ENCODE measurements at places on chromosomes 1 and 21. TPM values are rescaled to one million over a fixed set of nuclear protein-coding genes. Genes with fewer than 3 reads are reported as not detected.

DNA sequence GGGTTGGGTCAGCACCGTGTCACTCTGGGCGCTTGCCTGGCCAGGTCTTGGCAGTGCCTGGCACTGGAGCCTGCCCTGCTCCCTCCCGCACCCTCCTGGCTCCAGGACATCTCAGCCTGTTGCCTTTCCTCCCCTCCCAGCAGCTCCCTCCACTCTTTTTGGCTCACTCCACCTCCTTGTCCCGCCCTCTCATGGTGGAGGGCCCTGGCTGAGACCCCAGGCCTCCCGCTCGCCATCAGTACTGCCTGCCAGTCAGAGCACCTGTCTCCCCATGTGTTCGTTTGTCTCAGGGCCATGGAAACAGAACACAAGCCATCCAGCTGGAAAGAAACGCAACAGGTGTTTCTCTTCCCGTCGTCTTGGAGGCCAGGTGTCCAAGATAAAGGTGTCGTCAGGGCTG lies 61.0 kb downstream of the B3GALT5 start:
- no peak for DNase-seq

DNA sequence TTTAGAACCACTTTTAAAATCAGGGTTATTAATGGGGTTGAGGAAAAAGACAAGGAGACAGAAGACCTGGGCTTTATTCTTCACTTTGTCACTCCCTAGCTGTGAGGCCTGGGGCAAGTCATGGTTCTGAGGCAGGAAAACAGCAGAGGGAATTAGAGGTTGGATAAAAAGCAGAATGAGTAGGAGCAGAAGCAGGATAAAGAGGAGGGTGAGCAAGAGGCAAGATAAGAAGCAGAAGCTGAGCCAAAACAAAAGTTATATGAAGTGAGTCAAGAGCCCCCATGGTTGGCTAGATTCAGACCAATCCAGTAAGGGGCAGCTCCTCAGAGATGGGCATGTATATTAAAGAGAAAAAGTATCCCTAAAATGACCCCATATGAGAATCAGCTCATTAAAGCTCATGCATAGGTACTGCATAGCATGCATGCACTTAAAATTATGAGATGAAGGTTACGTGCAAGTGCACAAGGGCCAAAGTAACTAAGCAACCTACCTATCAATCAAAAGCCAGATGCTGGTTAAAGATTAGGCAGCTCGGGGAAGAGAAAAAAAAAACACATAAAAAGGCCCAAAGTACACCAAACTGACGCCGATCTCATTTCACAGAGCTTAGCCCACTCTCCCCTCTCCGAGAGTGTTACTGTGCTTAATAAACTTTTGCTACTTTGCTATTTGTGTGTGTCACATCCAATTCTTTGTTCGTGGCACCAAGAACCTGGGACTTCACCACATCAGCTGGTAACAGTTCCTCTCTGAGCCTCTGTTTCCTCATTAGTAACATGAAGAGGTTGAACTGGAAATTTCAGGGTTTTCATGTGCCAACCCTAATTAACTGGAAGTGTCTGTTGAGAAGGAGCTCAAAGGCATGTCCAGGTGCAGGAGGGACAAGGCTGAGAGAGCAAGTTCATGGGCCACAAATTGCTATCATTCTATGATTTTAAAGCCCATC lies 2.2 kb downstream of the AVPR1B start:
- DNase-seq = no peak

GRCh38 chr21:14926186-14926585 lies 138.6 kb downstream of the NRIP1 start:
- no peak for DNase-seq

DNA sequence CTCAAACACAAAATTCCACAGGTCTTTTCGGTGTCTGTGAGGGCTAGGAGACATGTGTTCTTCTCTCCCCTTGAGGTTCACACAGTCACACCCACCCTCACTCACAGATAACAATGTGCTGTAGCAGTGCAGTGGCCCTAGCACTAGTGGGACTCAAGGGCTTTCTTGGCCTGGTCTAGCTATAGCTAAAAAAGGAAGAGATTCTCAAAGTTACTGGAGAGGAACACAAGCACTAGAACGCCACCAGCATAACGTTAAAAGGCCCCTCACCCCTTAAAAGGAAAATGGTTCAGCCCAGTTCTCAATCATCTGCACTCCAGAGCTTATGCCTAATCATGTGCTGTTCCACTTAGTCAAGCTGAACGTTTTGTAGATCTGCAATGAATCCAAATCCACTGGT lies 39.5 kb downstream of the RGS8 start:
- DNase-seq = no peak

Gene RGS7
- 0.93 TPM for polyA plus RNA-seq

- no peak for DNase-seq
Measured at GRCh38 chr1:115194506-115194905, 105.2 kb upstream of the TSPAN2 start.

- no peak for DNase-seq
Measured at GRCh38 chr1:31790140-31790539, 25.7 kb downstream of the SPOCD1 start.

Gene PALMD
- polyA plus RNA-seq = 0.06 TPM

- peak; percentile 70 for DNase-seq
Measured at GRCh38 chr1:59393211-59394180, 96.6 kb downstream of the FGGY start.

GRCh38 chr21:33025106-33025488 lies 638 bp upstream of the OLIG2 start:
- DNase-seq = no peak

DNA sequence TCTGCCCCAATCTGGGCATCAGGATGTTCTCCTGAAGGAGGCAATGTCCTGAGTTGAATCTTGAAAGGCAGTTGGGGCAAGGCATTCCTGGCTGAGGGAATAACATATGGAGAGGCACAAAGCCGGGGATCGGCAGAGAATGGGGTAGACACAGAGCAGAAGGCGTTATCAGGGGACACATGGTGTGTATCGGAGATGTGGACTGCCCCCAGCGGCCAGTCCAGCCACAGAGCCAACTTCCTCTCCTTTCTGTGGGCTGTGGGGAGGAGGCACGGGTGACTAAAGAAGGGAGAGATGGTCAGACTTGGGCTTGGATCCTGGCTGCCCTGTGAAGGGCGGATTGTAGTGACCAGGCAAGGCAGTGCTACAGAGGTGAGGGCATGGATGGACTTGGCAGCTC lies 32.1 kb downstream of the FOXD2 start:
- DNase-seq = no peak

Gene FCRL1
- not detected for polyA plus RNA-seq

Gene AMY1B
- polyA plus RNA-seq = not detected

DNA sequence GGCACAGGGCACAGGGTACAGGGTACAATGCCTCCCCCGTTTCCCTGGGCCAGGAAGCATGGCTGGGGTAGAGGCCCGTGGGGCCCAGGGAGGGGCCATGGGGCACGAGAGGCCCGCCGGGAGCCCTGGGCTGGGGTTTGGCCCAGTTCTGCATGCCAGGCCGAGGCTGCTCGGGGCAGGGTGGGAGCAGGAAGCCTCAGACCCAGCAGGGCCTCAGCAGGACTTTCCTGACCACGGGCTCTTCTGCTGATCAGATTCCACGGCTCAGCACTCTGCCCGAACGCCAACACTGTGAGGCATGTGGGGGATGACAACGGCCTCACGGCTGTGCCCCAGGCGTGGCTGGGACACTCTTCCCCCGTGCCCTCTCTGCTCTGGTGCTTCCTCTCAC lies 104.3 kb downstream of the NPHP4 start:
- DNase-seq = no peak

DNA sequence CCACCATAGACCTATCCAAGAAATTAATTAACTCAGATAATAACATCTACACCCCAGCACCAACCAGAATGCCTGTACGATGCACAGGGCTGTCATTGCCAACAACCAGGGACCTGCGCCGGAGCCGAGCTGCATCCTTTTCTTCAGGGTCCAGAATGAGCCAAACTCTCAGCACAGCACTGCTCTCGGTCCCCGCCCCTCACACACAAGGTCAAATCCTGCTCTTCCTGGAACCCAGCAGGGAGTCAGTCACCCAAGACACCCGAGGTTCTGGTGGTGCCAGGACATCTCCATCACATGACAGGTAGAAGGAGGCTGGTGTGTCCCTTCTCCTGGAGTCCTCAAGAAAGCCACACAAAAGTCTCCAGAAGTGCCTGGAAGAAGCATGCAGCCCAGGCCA lies 31.9 kb downstream of the NPHP4 start:
- DNase-seq = no peak

Gene HTR6
- not detected for polyA plus RNA-seq

Measured in BJ (cell line).